ENCODE measurements at places on chromosomes 1 and 21. TPM values are rescaled to one million over a fixed set of nuclear protein-coding genes. Genes with fewer than 3 reads are reported as not detected.

Gene PDE9A
- 5.2 TPM for total RNA-seq

Gene DPH5
- 29.6 TPM for total RNA-seq

Gene KLHDC9
- 13.5 TPM for total RNA-seq

Gene FBLIM1
- 46.2 TPM for total RNA-seq

Gene PIGR
- total RNA-seq, result 14.8 TPM
